CD4-positive, alpha-beta memory T cell (primary cell): ENCODE measurements at places on chromosomes 16 and 17. TPM values are rescaled to one million over a fixed set of nuclear protein-coding genes. Genes with fewer than 3 reads are reported as not detected.

The TPSG1 gene
- not detected for total RNA-seq

- no peak overlapping the region for H3K4me3 ChIP-seq
- DNase-seq = no peak
- no peak overlapping the region for H3K27ac ChIP-seq
- H3K27me3 ChIP-seq = no peaks in the 10 kb centered on the region
These were observed 71.5 kb upstream of the PLCG2 start for GRCh38 chr16:81707411-81708265.

DNA sequence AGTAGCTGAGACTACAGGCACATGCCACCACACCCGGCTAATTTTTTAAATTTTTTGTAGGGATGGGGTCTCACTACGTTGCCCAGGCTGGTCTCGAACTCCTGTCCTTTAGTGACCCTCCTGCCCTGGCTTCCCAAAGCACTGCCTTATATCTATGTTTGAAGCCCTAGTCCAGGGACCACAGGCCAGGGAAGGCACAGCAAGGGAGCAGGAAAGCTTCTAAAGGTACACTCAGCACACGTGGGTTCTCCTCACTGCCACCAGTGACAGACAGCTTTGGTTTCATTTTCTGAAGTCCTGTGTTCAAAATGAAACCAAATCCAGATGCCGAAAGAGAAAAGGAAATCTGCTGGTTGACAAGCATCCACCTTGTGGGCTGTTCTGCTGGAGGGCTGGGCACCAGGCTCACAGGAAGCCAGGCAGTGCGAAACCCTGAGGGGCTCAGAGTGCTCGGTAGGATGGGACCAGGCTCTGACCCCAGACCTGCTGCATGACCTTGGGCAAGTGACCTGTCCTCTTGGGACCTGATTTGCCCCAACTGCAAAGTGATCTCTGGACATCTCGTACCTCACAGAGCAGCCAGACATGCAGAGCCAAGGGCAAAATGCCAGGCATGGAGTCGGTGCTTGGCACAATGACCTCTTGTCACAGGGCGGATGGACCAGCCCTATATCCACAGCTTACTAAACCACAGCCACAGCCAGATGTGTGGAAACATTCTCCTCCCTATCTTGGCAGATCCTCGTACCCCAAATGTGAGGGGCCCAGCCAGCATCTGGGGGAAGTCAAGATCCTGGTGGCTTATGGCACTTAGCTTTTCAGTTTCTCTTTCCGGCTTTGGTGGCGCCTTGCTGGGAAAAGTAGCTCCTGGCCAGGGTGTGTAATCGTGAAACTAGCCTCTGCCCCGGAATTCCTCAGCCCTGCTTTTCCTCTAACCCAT, 2.8 kb upstream of the SOCS1 start:
- H3K36me3 ChIP-seq = no peaks in the 10 kb centered on the region
- H3K4me1 ChIP-seq = peaks cover 44% of the 10 kb centered on the region
- no peaks in the 10 kb centered on the region for H3K27me3 ChIP-seq
- H3K27ac ChIP-seq = peak overlapping the region; percentile 39
- H3K4me3 ChIP-seq = no peak overlapping the region

- no peaks in the 10 kb centered on the region for H3K4me1 ChIP-seq
- H3K36me3 ChIP-seq = no peaks in the 10 kb centered on the region
These were observed 81.7 kb upstream of the MSI2 start for GRCh38 chr17:57174591-57174990.

DNA sequence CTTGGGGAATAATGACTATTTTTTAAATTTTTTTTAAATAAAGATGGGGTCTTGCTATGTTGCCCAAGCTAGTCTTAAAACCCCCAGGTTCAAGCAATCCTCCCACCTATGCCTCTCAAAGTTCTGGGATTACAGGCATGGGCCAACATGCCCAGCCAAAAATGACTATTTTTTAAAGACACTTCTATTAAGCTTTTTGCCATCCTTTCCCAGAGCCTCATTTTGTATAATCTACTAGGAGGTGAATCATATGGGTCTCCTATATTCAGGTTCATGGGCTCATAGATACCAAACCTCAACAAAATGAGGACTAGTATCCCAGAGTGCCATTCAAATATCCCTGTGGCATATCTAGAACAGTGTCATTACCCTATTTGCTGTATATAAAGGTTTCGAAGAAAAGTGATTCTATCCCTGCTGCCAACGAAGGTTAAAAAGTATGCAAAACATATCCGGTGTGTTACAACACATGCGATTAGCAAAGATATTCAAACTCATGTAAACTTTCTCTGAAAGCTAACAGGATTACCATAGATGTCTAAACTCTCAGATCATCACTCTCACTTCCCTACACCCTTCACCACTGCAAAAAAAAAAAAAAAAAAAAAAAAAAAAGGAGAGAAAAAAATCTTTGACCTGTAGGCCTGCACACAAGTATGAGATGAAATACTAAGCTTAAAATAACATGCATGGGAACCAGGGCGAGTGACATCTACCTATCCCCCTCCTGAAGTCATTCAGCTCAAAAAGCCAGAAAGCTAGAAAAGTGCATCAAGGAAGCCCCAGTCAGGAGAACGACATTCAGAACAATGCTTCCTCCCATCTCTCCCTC, 23.5 kb downstream of the XPO6 start:
- no peaks in the 10 kb centered on the region for H3K27me3 ChIP-seq
- H3K4me1 ChIP-seq = peaks cover 97% of the 10 kb centered on the region
- no peak overlapping the region for H3K4me3 ChIP-seq
- no peak for DNase-seq
- H3K36me3 ChIP-seq = no peaks in the 10 kb centered on the region

The P2RX5 gene
- 16.0 TPM for total RNA-seq

DNA sequence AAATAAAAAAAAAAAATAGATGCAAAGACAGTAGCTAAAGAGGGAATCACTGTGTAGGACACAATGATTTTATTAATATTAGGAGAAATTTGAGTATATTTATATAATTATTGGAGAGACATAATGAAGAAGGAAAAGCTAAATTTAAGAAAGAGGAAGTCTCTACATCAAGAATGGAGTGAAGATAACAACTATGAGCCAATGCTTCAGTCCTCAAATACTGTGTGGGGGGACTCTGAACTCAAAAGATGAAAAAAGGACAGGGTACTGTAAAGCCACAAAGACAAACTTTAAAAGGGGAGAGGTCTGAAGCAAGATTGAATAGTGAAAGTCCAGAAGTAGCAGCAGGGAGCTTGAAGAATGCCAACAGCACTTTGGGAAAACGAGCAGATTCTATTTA, 44.7 kb downstream of the SKAP1 start:
- DNase-seq = no peak
- H3K4me3 ChIP-seq = no peak overlapping the region
- peaks cover 63% of the 10 kb centered on the region for H3K4me1 ChIP-seq
- H3K27me3 ChIP-seq = no peaks in the 10 kb centered on the region
- H3K27ac ChIP-seq = no peak overlapping the region

The HEATR9 gene
- 2.2 TPM for total RNA-seq

DNA sequence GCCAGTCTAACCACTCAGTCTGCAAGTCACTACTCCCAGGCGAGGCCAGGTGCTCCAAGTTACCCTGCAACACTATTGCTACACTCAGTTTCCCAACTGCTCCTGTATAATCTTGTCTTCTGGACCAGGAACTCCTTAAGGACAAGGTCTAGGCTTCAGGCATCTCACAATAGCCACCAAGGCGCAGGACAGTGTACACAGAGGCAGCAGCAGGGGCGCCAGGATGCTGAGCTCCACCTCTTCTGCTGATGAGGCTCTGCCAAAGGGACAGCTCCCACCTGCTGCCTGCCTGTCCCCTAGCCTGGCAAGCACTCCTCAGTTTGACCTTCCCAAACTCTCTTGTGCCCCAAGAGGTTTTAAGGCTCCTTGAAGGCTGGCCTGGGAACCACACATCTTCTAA, 3.4 kb downstream of the SLC25A11 start:
- no peaks in the 10 kb centered on the region for H3K27me3 ChIP-seq
- peaks cover 13% of the 10 kb centered on the region for H3K36me3 ChIP-seq
- DNase-seq = no peak
- H3K4me1 ChIP-seq = peaks cover 31% of the 10 kb centered on the region
- no peak overlapping the region for H3K27ac ChIP-seq
- no peak overlapping the region for H3K4me3 ChIP-seq

DNA sequence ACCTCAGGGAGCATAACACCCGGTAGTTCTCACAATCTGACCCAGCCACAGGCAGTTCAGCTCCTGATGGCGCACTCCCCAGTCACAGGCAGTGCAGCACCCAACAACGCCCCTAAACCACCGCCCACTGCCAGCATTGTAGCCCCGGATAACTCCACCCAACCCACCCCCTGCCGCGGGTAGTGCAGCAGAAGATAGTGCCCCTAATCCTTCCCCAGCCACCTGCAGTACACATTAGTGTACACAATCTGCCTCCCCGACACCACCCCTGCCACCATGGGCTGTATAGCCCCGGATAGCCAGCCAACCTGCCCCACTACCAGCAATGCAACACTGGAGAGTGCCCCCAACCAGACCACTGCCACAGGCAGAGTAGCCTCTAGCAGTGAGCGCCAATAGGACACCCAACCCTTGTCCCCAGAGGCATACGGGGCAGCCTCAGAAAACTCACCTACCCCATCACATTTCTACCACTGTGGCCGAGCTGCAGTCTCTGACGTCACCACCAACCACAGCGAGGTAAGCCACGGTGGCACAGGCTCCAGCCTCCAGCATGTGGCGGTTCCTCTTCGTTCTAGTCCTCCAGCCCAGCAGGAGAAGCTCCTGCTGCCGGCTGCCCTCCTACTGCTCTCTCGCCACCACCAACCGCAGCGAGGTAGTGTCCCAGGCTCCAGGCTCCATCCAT, 877.3 kb downstream of the KCNJ18 start:
- H3K27me3 ChIP-seq = no peaks in the 10 kb centered on the region
- H3K4me1 ChIP-seq = no peaks in the 10 kb centered on the region
- no peaks in the 10 kb centered on the region for H3K36me3 ChIP-seq
- no peak overlapping the region for H3K4me3 ChIP-seq

GRCh38 chr17:27559506-27560481, 71.2 kb upstream of the LGALS9 start:
- DNase-seq = no peak
- H3K27ac ChIP-seq = no peak overlapping the region
- H3K36me3 ChIP-seq = no peaks in the 10 kb centered on the region
- H3K4me1 ChIP-seq = no peaks in the 10 kb centered on the region
- H3K4me3 ChIP-seq = no peak overlapping the region

GRCh38 chr17:5468075-5468473, 708 bp downstream of the DHX33 start:
- peak overlapping the region; percentile 60 for H3K27ac ChIP-seq
- H3K4me1 ChIP-seq = peaks cover 18% of the 10 kb centered on the region
- H3K4me3 ChIP-seq = peak overlapping the region; percentile 68

GRCh38 chr16:68739964-68740627, 3.0 kb downstream of the CDH1 start:
- no peak for DNase-seq
- H3K27ac ChIP-seq = no peak overlapping the region
- H3K36me3 ChIP-seq = no peaks in the 10 kb centered on the region
- no peak overlapping the region for H3K4me3 ChIP-seq

The ATP2A3 gene
- total RNA-seq = 157 TPM

The CES5A gene
- total RNA-seq = not detected

DNA sequence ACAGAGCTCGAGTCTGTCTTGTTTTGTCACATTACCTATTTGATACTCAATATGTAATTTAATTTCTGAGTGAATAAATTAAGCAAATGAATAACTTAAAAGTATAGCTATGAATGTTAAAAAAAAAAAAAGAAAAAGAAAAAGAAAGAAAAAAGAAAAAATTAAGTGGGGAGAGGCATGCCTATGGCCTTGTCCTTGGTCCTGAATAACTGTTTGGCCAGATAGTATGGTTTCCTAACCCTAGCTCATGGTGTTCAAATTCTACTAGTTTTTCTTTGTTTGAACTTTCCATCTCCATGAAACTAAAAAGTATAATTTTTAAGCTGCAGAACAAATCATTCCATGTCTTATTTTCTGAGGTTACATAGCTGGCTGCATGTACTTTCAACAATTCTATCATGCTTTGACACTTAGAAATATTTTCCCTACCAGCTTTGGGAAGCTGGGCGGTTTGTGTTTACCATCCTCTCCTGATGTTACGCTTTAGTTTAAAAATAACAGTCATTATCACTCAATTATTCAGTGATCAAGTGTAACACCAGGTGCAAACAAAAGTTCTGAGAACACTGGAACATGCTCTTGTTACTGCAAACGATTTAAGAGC, 31.8 kb downstream of the TOX3 start:
- no peaks in the 10 kb centered on the region for H3K4me1 ChIP-seq
- no peak overlapping the region for H3K27ac ChIP-seq
- H3K4me3 ChIP-seq = no peak overlapping the region
- DNase-seq = no peak

GRCh38 chr16:61382435-61382834, 653.8 kb downstream of the CDH8 start:
- H3K4me1 ChIP-seq = no peaks in the 10 kb centered on the region
- DNase-seq = no peak
- no peak overlapping the region for H3K27ac ChIP-seq
- no peaks in the 10 kb centered on the region for H3K27me3 ChIP-seq
- H3K36me3 ChIP-seq = no peaks in the 10 kb centered on the region
- H3K4me3 ChIP-seq = no peak overlapping the region

The BCL6B gene
- not detected for total RNA-seq

The TMEM106A gene
- 12.8 TPM for total RNA-seq
